ENCODE measurements at places on chromosomes 1 and 21.

DNA sequence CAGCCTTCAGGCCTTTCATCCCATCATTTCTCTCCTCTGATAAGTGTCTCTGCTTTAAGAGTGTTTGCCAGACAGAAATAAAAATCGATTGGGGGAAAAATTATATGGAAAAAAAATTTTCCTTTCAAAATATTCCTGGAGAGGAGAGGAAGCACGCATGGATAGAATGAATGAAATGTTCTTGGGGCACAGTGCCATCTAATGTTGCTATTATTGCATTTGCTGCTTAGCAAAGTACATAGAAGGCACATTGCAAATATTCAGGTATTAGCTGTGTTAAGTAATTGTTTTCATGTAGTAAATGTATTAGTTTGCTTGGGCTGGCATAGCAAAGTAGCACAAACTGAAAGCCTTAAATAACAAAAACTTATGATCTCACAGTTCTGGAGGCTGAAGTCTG, 18.1 kb downstream of the B3GALT5 start:
- no peak for DNase-seq

DNA sequence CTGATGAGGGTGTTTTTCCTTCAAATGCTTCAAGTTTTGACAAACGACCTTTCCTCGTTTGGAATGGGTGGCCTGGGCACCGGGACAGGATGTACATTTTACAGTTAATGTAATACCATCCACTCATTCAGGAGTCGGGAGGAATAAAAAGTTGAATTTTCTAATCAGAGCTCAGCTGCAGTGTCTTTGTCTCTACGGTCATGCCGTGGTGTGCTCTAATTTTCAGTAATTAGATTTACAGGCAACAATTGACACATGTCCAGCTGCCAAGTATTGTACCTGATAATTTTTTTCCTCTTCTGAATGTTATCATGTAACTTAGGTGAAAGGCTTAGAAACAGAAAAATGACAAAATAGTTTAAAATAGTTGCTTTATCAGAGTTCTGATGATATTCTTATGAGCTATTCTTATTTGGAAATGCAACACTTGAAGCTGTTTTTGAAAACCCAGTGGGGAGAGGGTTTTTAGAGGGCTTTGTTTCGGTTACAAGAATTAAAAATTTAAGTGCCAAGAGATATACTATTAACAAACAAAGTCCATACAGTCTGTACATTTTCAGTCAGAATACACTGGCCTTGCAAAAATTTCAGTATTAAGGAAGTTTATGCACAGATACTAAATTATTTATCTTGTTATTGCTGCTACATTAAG, 1.0 kb downstream of the CDKN2C start:
- no peak for DNase-seq

DNA sequence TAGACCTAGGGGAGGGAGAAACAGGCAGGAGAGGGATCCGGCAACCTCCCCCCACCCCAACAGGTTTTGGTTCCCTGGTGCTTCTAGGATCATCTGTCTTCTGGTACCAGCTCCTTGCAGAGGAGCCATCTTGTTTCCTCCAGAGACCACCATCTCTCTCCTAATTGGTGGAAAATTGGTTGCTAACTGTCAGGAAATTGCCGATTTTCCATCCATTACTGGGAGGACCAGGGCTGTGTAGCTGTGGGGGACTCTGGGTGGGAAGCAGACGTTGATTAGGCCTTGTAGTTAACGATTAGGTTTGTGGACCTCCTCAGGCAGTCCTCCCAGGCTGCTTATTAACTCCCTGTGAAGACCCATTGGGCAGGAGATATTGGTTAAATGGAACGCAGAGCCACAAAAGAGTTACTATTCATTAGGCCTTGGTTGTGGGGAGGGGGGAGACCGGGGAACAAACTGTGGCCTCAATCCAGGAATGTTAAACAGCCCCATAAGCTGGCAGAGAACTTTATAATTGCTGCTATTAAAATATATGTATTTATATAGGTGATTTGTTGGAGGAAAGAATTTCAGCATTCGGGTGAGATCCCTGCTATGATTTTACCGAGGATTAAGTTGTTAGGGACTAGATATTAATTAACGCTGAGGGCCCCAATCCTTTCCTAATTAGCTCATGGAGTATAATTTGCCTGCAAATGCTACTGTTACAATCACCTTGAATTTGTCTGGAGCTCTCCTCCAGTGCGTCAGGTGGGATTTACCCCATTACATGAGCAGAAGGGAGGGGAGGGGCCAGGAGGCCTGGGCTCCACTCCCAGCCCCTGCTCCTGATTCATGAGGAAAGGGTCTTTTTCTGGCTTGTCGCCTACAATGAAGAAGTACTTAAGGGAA, 61.2 kb upstream of the TRABD2B start:
- DNase-seq: no peak

DNA sequence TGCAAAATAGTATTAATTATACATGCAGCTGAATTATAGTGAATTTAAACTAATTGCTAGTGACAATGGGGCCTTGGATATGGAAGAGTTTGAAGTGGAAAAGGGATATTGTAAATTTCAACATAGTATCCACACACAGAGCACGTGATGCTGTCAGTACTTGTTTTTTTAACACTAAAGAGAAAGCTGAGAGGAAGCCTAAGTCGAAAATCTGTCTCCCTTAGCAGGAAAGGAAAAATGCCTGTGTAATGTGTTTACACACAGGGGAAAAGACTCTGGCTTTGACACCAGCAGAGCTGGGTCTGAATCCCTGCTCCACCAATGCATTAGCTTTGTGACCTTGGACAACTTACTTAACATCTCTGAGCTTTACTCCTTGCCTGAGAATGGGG, 42.6 kb downstream of the PCSK9 start:
- no peak for DNase-seq

DNA sequence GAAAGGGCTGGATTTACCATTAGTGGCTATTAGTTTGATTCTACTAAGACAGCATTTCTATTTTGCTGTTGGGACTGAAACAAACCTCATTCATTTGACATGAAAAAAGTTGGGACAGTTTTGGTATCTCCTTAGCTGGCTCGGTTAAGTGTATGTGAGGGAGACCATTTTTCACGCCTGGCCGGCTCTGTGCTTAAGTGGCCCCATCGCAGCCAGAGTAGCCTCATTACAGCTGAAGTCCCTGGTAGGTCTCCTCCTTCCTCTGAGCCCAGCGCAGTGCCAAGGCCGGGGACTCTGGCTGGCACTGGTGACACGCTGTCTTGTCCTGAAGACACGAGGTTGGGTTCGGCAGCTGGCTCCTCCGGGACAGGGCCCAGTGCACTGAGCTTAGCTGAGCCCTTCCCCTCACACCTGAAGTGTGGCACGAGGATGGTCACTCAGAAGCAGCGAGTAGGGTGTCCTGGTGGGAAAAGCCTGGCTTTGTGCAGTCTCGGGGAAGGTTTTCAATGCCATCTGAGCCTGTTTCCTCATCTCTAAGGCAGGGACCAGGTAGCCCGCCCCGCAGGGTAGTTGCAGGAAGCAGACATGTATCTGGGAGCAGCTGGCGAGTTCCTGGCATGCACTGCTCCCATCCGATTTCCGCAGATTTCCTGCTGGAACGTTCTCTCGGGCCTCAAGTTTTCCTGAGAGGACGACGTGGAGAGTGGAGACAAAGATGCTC, 196.5 kb downstream of the DYRK1A start:
- DNase-seq: no peak

- no peak for DNase-seq
Measured at GRCh38 chr1:237219751-237220642, 178.0 kb downstream of the RYR2 start.

GRCh38 chr1:178282949-178283367, 189.1 kb downstream of the RASAL2 start:
- peak; percentile 67 for DNase-seq

GRCh38 chr1:230849451-230850224, 18.7 kb downstream of the C1orf198 start:
- peak; percentile 87 for DNase-seq

- no peak for DNase-seq
Measured at GRCh38 chr21:44596068-44596725, 3.9 kb upstream of the KRTAP10-6 start.

- DNase-seq: no peak
Measured at GRCh38 chr1:35924838-35925237, 6.1 kb upstream of the AGO3 start.

DNA sequence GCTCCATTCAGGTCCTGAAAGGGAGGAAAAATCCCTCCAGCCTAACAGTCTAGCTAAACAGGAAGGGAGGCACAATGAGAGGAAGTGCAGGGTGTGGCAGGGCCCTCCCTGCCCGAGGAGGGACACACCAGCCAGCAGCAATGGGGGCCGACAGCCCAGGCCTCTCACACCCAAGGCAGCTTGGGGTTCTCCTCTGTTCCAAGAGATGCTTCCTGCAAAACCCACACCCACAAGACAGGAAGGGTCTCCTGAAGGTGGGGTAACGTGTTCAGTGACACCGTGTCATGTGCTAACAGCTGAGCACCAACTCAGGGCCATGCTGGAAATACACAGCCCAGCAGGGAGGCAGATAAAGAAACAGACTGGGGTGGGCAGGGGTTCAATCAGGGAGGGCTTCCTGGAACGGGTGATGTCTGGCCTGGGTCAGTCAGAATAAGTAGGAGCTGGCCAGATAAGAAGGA, 10.2 kb downstream of the ECE1 start:
- DNase-seq: no peak

- DNase-seq: no peak
Measured at GRCh38 chr1:166947398-166948043, 27.8 kb downstream of the ILDR2 start.

- no peak for DNase-seq
Measured at GRCh38 chr21:26655460-26655859, 82.4 kb upstream of the CYYR1 start.

DNA sequence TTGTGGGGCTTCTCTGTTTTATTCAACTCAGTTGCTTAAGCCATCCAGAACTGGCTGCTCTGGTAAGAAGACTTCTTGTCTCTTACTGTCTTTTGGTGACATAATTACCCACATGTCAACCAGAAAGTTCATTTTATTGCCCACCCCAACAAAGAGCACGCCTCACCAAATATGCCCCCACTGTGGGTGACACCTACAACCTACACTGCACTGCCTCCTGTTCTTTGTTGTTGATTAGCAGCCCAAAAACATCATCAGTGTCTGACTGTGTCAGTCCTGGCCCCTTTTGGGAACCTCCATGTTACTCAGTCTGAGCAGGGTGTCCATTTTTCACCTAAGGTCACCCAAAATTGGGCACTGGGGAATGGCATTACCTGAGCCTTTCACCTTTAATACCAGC, 49.3 kb downstream of the ZNF678 start:
- no peak for DNase-seq

GRCh38 chr1:234611225-234611846, 1.4 kb upstream of the IRF2BP2 start:
- DNase-seq: peak; percentile 85

DNA sequence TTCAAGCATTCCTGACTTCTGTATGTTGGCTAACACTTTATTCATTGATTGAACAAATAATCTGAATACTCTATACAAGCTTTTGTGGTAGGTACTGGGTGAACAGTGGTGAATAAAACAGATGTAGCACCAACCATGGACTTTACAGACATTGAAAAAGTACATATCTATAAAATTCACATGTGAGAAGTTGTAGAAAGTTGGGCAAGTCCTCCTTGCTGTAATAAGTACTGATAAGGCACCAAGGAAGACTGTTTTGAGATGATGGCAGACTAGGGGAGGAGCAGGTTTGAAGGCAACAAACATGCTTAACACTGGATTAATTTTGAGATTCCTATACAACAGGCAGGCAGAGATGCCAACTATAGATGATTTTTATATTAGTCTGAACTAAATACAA, 42.4 kb downstream of the RNF2 start:
- no peak for DNase-seq

- no peak for DNase-seq
Measured at GRCh38 chr1:211524521-211524920, 32.6 kb upstream of the RD3 start.

DNA sequence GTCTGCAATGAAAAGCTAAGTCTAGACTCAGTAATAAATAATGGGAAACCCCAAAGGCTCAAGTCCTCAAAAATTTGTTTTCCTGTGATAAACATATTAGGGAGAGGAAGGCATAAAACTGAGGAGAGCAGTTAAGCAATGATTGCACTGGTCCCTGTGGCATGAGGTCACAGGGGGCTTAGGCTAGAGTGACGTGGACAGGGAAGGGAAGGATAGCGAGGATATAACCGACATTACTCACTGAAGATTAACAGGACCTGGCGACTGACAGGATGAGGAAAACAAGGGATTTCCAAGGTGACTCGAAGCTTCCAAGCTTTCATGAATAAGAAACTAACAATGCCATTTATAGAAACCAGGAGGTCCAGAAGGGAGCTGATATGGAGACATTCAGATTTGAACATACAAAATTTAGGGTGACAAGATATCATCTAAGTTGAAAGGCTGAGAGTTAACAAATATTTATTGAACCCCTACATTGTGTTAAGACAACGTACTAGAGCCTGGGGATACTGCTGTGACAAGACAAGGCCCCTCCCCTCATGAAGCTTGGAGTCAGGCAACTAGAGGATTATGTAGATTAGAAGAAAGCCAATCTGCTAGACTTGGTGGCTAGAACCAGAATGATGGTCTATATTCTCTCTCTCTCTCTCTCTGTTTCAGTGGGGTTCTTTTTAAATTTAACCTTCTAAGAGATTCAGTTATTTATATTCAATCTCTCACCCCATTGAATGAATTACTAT, 33.2 kb upstream of the PKN2 start:
- DNase-seq: no peak

DNA sequence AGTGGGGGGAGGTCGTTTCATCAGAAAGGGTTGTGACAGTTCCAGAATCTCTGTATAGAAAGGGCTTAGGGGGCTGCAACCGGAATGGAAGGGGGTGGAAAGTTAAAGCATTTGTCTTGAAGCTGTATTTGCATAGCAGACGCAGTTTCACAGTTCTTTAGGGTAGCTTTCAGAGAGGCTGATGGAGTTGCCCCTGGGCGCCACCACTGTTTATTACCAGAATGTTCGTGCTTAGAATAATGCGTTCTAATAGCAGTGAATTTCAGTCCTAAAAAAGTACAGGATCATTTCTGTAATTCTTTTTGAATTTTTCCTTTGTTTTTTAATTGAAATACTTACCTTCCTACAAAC, 1.3 kb downstream of the EXO1 start:
- DNase-seq: no peak

DNA sequence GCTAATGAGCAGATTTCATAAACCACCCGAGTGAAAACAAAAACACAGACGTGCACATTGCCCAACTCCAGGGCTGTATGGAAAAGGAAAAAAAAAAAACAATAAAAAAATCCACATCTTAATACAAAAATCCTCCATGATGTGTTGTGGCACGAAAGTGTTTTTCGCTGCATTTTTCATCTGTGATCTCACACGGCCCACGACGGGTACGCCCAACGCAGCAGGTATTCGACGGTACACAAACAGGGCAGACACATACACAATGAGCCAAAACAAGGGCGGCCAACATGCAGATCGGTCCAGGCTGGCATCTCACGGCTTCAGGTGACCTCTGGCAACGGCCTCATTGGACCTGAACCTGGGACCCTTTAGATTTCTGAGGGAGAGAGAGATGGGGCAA, 31.1 kb downstream of the CASZ1 start:
- no peak for DNase-seq

GRCh38 chr1:19330449-19331135, 18.5 kb downstream of the SLC66A1 start:
- DNase-seq: no peak
